IMR-90 (cell line): ENCODE measurements at places on chromosomes 5 and 9. TPM values are rescaled to one million over a fixed set of nuclear protein-coding genes. Genes with fewer than 3 reads are reported as not detected.
A peak's percentile ranks its signal among the peaks of the same experiment; 100 is the strongest.

GRCh38 chr9:21135736-21136135, 5.9 kb downstream of the IFNW1 start:
- DNase-seq = no peak

The PURA gene
- polyA plus RNA-seq = 3.8 TPM in 2 replicates

GRCh38 chr5:127008300-127008975, 21.9 kb downstream of the MARCHF3 start:
- DNase-seq = no peak

The PCSK1 gene
- not detected in 2 replicates for polyA plus RNA-seq

- DNase-seq = peak; percentile 39
Observed at GRCh38 chr5:179839328-179840256, 18.9 kb downstream of the SQSTM1 start.

- DNase-seq = no peak
Observed at GRCh38 chr9:114930056-114930812, at the start of gene TNFSF8. Gene TNFSF8, minus strand, starts transcription at chr9:114930591. Its CDS starts 288 bp downstream, at chr9:114930303.

GRCh38 chr9:137422604-137423513, at the start of the genes EXD3 and NOXA1:
Gene EXD3, minus strand, starts transcription at chr9:137423162. Its CDS starts 27,805 bp downstream, at chr9:137395357.
Gene NOXA1, plus strand, starts transcription at chr9:137423393. Its CDS starts 137 bp downstream, at chr9:137423530.
- peak; percentile 88 for DNase-seq

The COX7C gene
- polyA plus RNA-seq = 544 and 564 TPM in 2 replicates

DNA sequence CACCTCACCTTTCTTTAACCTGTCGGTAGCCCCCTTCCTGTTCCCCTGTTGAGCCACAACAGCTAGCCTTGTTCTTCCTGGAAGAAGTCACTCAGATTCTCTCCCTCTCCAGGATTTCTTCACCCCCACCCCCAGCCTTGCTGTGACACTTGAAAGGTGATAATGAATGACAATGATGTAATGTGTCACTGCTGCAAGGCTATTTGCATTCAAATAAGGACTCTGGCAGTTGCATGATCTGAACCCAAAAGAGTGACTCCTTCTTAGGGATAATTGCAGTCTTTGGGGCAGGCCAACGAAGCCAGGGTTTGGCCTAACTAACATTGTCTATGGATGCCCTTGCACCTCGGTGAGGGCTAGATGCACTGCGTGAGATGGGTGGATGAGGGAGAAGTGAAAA, 154.4 kb upstream of the CLINT1 start:
- DNase-seq = no peak

The AQP7 gene
- polyA plus RNA-seq = 0.07 TPM in 1 of 2 replicates, not detected in the other

DNA sequence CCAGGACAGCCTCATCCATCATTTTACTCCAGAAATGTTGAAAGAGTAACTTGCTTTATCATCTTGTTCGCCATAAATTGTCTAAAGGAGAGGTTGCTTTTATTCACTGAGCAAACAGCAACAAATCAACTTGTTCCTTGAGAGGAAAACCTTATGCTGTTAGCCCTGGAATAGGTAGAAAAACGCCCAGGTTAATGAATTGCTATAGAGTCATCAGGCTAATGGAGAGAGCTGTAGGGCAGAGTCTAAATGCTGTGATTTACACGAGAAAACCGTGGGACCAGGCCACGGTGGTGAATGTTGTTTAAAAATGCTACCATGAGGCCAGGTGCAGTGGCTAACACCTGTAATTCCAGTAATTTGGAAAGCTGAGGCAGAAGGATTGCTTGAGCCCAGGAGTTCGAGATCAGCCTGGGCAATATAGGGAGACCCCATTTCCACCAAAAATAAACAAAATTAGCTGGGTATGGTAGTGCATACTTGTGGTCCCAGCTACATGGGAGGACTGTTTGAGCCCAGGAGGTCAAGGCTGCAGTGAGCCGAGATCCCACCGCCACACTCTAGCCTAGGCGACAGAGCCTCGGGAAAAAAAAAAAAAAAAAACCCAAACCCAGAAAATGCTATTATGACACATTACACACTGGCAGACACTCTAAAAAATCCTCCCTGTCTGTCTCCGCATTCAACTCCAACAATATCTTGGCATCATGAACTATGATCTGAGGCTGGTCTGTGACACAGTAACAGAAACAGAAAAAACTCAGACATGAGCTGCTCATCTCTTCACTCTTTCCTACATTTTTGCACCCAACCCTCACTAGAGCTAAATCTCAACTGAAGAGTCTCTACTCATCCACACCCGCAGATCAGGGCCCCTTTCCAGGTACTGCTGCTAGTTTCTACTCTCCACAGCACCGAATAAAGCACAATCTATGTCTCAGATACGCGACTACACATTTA, 118.6 kb upstream of the RETREG1 start:
- DNase-seq = no peak

DNA sequence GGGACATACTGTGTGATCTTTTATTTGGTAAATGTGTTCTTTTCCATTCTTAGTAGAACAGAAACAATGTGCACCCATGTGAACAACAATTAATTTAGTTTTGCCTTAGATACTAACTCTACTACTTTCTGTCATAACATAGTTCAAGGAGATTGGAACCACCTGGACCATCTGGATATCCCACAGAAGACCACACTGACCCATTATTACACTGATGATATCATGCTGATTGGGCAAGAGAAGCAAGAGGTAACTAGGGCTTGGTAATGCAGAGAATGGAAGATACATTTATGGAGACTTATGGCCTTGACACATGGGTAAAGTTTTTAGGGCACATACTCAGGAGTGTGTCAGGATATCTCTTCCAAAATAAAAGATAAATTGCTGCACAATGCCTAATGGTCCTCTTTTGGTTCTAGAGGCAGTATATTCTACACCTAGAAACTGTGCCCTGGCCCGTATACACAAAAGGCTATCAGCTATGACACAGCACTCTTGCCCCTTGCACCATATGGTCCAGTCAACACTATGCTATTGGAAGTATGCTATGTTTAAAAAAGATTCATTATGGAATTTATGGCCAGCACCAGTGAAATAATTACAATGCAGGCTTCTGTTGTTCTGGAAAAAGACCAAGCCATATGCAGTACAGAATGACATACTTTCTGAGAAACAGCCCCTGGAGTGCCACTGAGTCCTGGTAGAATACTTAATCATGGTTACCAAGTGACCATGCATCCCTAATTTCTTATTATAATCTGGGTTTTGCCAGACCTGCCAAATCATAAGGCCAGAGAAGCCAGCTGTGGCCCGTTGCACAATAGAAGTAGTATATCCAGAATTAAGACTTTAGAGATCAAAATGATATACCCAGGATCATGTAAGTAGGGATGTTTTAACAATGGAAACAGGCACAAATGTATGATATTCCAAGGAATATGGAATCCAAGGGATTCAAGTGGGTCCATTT, 41.6 kb upstream of the MROH2B start:
- peak; percentile 86 for DNase-seq

DNA sequence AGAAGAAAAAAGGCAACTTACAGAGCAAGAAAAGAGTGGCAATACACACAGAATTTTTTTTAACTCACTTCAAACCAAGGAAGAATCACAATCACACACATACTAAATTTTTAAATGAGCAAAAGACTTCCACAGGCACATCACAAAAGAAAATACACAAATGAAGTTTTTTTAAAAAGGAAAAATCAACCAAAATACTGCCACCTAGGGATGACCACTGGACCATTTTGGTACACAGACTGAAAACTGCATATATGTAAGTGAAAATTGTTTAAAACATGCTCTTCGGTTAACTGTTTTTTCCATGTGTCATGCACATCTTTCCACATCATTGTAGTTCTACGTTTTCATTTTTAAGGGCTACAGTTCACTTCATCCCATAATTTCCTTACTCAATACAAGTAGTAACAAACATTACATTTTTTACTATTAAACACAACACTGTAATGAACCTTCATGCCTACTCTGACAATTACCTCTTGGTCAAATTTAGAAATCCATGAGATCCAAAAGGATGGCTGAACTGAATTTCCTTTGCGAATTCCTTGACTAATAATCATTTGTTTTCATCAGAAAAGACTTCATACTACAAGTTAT, 79.0 kb downstream of the FBXW11 start:
- DNase-seq = peak; percentile 22

DNA sequence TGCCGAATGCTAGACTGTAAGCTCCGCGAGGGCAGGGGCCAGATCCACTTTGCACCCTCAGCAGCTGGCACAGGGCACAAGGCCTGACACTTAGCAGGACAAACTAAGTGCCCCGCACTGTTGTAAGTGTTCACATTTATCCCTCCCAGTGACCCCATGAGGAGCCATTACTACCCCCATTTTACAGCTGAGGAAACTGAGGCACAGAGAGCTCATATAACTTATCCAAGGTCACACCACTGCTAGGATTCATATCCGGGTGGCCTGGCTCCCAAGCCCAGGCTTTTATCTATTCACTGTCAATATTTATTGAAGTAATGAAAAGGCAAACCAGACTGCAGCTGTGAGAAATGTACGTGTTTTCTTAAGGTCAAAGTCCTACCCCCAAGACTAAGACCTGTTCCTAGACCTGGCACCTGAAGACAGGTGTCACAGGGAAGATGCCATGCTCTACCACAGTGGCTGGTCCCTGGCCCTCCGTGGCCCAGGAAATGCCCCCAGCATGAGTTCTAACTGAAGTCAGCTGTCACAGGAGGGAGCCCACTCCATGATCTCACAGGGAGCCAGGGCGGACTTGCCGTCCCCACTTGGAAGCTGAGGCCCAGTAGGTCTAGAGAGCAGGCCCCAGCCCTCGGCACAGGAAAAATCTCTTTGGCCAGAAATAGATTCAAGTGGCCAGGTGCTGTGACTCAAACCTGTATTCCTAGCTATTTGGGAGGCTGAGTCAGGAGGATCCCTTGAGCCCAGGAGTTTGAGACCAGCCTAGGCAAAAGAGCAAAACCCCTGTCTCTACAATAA, 74.7 kb upstream of the IL17B start:
- no peak for DNase-seq

DNA sequence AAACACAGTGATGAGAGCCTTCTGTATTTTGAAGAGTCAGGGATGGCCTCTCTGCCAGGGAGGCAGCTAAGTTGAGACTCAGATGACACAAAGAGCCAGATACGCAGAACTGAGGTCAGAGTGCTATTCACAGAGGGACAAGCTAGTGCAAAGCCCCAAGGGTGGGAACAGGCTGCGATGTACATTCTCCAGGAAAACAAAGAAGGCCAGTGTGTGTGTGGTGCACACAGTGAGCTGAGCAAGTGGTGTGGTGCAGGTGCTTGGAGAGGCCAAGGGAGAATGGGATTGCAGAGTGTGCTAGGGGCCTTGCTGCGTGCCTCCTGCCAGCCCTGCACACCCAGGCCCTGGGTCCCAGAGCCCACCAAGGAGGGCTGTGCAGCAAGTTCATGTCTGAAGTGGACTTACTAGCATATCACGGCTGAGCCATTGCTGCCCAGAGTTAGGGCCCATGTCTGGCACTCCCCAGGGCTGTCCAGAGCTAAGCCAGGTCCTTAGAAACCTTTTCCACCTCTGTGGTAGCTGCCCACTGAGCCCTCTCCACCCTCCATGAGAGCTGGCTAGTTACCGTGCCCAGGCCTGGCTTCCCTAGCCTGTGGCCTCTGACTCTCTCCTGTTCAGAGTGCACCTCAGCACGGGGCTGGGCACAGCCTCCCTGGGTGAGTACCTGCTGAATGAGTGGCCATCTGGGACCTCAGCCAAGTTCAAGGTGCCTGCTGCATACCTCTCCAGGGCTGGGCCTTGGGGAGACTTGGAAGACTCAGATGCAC, 9.3 kb downstream of the SLC25A48 start:
- no peak for DNase-seq

The C1QTNF2 gene
- polyA plus RNA-seq = 1.2 and 1.4 TPM in 2 replicates

GRCh38 chr5:57137401-57137800, 36.5 kb upstream of the GPBP1 start:
- DNase-seq = no peak

DNA sequence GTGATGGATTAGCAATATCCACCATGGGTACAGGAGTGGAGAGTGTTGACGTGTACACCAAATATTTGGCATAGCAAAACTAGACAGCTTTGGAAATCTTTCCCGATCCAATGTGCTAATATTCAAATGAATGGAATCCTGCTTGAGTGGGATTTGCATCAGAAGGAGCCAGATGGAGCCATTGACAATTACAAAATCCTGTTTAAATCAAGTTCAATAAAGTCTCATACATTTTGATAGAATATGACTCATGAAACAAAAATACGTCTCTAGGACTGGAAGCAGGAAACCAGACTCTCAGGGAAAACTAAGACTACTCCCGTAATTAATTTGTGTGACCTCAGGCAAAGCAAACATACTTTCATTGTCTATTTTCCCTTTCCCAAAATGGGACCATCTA, 13.0 kb downstream of the TNC start:
- DNase-seq = peak; percentile 59

The MTRR gene
- polyA plus RNA-seq = 31.4 and 33.5 TPM in 2 replicates

DNA sequence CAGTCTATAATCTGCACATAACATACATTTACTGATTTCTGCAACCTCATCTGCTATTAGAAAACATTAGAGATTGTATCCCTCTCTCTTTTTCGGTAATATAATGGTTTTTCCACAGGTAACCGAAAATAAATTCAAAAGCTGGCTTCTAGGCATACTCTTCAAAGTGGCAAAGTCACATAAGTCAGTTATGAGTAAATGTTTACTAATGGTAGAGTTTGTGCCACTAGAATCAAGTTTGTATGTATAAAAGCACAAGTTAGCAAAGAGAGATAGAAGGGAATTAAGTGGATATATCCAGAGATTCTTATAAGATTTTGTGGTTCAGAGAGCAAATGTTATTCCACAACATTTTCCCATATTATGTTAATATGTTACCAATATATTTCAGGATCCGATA, 86.9 kb downstream of the MYO10 start:
- no peak for DNase-seq
